Panc1 (cell line): ENCODE measurements at places on chromosomes 7 and 10. TPM values are rescaled to one million over a fixed set of nuclear protein-coding genes. Genes with fewer than 3 reads are reported as not detected.

The BAIAP2L1 gene
- total RNA-seq: 120 TPM

The SLF2 gene
- total RNA-seq: 38.8 TPM

The ATP6V0E2 gene
- 44.7 TPM for total RNA-seq

The NEURL1 gene
- total RNA-seq: 0.10 TPM

The BTBD16 gene
- total RNA-seq: 0.82 TPM

The CTAGE8 gene
- 5.2 TPM for total RNA-seq

The MUC3A gene
- 24.7 TPM for total RNA-seq

The CHN2 gene
- total RNA-seq: 0.15 TPM

The KIAA1549 gene
- total RNA-seq: 14.1 TPM

The PON3 gene
- 1.2 TPM for total RNA-seq

The CALML3 gene
- not detected for total RNA-seq

The OR13A1 gene
- total RNA-seq: not detected

The SKIDA1 gene
- 9.3 TPM for total RNA-seq

The ASNS gene
- total RNA-seq: 91.4 TPM

The EPO gene
- total RNA-seq: not detected

The TMEM176B gene
- 0.31 TPM for total RNA-seq

The HOXA10 gene
- 0.41 TPM for total RNA-seq

The PNLIP gene
- total RNA-seq: 1.5 TPM

The NRAP gene
- not detected for total RNA-seq

The INA gene
- total RNA-seq: 0.08 TPM

The GPR15LG gene
- 0.41 TPM for total RNA-seq

The GDF2 gene
- not detected for total RNA-seq

The ENKUR gene
- total RNA-seq: 0.13 TPM

The BHLHA15 gene
- 0.26 TPM for total RNA-seq

The KEL gene
- total RNA-seq: 0.44 TPM

The TMEM270 gene
- total RNA-seq: 0.72 TPM

The ADARB2 gene
- total RNA-seq: 0.31 TPM

The SYNPO2L gene
- total RNA-seq: not detected

The CDK5 gene
- total RNA-seq: 25.6 TPM

The C1QL3 gene
- not detected for total RNA-seq

The IL15RA gene
- total RNA-seq: 11.0 TPM

The HYCC1 gene
- total RNA-seq: 52.3 TPM

The RET gene
- 81.1 TPM for total RNA-seq

The ADAM8 gene
- total RNA-seq: 3.7 TPM

The PRSS37 gene
- not detected for total RNA-seq

The CDK1 gene
- total RNA-seq: 75.5 TPM

The MRPS33 gene
- 68.8 TPM for total RNA-seq

The PNLIPRP2 gene
- total RNA-seq: 0.72 TPM

The C10orf53 gene
- not detected for total RNA-seq

The EVX1 gene
- total RNA-seq: 0.10 TPM

The H2BK1 gene
- total RNA-seq: not detected

The IDI2 gene
- total RNA-seq: not detected

The ZNF655 gene
- 54.9 TPM for total RNA-seq

The SEPTIN7 gene
- 292 TPM for total RNA-seq

The THNSL1 gene
- total RNA-seq: 3.0 TPM
